ENCODE measurements at places on chromosomes 6 and 20. TPM values are rescaled to one million over a fixed set of nuclear protein-coding genes. Genes with fewer than 3 reads are reported as not detected.

DNA sequence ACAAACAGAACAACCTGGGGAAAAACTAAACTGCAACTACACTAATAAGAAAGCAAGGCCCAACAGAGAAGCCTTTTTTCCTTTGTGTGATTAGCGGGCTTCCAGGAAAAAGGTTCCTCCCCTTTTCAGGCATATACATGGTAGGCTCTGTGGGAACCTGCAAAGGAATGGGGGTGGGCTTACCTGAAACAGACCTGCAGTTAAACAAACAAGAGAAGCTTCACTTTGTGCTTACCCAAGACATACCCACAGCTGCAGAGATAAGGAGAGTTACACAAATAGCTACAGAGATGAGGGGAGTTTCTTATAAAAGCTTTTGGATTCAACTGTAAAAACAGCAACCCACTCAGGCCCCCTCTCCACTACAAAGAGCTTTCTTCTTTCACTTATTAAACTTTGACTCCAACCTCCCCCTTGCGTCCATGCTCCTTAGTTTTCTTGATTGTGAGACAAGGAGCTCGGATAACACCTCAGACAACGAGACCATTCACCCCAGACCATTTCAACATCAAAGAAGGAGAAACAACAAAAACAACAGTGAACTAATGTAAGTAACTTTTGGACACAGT, 30.9 kb downstream of the RNF146 start:
- no peak for DNase-seq

DNA sequence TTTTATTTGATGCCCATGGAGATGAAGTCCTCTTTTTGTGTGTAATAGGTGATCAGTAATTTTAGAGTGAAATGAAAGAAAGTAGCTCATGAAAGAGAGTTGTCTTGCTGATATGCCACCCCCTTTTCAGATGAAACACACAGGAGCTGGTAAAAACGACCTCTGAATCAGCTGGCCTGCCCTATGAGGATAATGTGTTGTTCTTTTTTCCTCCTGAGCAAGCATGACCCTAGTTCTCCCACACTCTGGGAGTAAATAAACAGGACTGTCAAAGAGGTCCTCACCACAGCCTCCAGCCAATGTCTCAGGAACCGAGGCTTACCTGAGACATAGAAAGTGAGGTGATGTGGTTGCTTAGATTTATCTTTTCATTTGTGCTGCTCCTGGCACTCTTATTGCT, 29.5 kb downstream of the GPX5 start:
- no peak for DNase-seq

PAX1 gene
- total RNA-seq: not detected

DNA sequence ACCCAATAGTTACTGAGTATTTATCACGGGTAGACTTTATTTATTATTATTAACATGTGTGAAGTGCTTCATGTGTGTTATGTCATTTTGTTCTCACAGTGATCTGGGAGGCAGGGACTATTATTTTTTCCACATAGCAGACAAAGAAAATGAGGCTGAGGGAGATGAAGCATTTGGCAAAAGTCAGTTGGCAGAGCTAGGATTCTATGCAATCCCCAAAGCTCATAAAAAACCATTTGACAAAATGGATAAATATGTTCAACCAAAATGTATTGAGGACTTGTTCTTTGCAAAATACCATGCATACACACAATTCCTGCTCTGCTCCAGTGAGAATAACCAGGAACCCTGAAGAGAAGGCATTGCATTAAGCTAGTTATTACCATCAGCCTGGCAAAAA, 184.4 kb downstream of the HS3ST5 start:
- DNase-seq: no peak

ZC3H12D gene
- 5.8 TPM for total RNA-seq

DNA sequence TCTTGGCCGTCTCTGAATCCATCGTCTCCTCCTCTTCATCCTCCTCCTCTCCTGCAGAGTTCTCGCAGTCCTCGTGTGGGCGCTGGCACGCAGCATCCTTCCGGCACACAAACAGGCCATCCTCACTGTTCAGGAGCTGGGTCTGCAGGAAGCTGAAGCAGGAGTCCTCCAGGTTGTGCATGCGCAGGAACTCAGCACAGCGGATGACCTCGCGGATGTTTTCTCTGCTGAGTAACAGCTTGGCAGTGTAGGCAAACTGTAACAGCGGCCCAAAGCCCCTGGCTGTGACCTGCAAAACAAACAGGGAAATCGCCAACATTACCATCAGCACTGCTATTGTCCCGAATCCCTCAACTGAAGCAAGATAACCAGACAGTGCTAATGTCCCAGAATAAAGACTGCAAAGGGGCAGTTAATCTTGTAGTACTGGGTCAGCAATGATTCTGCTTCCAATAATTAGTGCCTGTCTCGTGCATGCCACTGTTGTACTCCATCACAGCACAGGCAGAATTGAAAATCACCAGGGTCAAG, 57.4 kb downstream of the GJA10 start:
- DNase-seq: no peak

GRCh38 chr6:84641076-84641475, 123.3 kb downstream of the TBX18 start:
- DNase-seq: no peak

DNA sequence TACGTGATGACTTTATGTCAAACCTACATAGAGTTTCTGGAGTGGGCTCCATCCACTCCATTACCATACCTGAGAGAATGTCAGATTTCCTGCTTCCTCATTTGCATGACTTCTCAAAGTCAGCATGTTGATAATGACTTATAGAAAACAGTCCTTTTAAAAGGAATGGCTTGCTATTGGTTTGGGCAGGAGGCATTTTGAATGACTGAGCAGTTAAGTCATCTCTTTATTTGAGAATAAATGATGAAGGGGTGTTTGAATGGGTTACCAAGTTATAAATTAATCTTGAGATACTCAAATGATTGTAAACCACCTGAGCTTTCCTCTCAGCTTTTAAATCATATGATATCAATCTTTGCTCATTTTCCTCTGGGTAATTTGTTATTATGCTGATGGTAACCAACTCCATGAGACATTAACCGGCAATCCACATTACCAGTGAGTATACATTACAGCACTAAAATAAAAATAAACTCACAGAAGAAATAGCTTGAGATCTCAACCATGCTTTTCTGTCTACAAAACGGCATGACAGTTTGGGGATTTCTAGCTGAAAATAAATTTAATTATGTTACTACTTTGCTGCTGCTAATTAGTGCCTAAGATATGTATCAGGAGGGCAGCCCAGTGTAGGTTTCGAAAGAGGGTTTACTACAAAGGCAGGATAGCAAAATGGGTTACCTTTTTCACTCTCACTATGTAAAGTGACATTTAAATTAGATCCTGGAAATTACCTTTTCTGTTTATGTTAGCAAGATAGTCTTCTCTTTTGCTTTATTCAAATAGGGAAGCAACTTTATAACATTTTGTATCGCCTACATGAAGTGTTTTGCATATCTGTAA, 78.8 kb downstream of the RPS12 start:
- no peak for DNase-seq

PSMF1 gene
- total RNA-seq: 65.4 TPM

GRCh38 chr6:33607784-33608161, 13.3 kb upstream of the ITPR3 start:
- DNase-seq: no peak

PRL gene
- not detected for total RNA-seq

- no peak for DNase-seq
Observed at GRCh38 chr6:47239546-47239945, 70.2 kb downstream of the TNFRSF21 start.

TCF15 gene
- total RNA-seq: 5.7 TPM

DNA sequence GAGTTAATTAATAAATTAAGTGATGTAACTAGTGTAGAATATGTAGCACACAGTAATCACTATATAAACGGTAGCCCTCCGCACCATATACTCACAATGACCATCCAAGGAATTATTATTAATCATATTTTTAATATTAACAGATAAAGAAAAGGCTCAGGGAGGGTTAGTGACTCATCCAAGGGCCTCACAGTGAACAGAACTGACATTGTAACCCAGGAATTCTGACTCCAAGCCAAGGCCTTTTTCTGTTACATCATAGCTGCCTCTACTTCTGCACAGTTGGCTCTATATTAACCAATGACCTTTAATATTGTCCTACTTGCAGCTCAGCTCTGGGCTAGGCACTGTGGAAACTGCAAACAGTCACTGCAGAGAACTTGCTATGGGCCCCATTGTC, 117.5 kb upstream of the SIRPG start:
- no peak for DNase-seq

TCP11 gene
- total RNA-seq: not detected

Data from esophagus muscularis mucosa (tissue), 4 donors.